ENCODE measurements at places on chromosomes 1 and 21.

- DNase-seq = no peak
Observed at GRCh38 chr21:34795548-34796180, 126.9 kb downstream of the CLIC6 start.

GRCh38 chr1:113041569-113042284 is 31.3 kb upstream of the LRIG2 start:
- no peak for DNase-seq

DNA sequence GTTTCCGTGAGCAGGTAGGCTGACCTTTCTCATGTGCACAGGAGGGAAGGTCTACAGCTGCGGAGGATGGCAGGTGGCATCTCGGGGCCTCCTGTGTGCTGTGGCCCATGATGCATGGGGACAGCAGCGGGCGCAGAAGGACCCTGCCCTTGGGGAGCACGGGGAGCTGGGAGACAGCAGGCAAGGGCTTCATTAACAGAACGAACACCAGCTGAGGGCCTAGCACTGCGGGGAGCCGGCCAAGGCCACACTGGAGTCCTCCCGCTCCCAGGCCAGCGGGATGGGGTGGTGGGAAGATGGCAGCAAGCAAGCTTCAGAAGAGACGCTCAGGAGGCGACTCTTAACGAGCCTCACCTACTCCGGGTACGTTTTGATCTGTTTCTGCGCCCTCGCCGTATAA is 66.6 kb downstream of the SCCPDH start:
- no peak for DNase-seq

- no peak for DNase-seq
Observed at GRCh38 chr1:118871582-118872171, 116.5 kb downstream of the TBX15 start.

GRCh38 chr1:80258659-80259058 is 1252.1 kb upstream of the ADGRL4 start:
- no peak for DNase-seq

DNA sequence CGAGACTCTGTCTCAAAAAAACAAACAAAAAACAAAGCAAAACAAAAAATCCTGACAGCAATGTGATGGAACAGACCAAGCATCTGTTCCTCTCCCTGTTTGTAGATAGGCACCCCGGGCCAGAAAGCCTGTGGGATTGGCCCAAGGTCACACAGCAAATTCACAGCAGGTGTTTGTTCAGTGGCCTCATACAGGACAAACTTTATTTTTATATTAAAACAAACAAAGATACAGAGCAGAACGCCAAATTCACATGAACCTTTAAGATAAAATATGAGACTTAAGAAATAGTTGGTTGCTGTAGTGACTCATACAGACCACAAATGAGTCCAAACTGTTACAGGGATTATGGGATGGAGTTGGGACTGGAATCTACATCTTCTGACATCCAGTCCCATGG is 2.3 kb upstream of the CELA2A start:
- no peak for DNase-seq

GRCh38 chr21:44482581-44483287 is 27.4 kb downstream of the LRRC3 start:
- DNase-seq = no peak

DNA sequence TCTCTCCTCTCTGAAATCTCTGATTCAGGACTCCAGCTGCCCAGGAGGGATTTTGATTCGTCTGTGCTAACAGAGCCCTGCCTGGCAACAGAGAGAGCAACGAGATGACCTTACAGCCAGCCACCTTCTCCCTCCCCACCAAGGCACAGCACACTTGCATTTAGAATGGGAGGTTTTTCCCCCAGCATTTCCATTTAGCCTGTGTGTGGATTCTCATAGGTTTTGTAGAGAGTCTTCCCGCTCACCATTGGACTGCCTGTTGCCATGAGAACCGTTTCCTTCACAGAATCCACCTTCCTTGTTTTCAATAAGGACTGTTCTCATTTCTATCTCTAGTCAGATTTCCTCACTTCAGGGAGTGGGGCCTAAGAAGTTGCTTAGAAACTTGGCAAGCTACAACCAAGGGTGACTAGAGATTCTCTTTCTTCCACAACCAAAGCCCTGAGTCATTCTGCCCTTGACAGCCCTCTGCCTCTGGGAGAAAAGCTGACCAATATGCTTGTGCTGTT is 5.8 kb upstream of the IKBKE start:
- DNase-seq = no peak

- no peak for DNase-seq
Observed at GRCh38 chr1:109782514-109782913, 18.8 kb upstream of the EPS8L3 start.

GRCh38 chr21:45348591-45349327 is 56.2 kb upstream of the COL18A1 start:
- no peak for DNase-seq

DNA sequence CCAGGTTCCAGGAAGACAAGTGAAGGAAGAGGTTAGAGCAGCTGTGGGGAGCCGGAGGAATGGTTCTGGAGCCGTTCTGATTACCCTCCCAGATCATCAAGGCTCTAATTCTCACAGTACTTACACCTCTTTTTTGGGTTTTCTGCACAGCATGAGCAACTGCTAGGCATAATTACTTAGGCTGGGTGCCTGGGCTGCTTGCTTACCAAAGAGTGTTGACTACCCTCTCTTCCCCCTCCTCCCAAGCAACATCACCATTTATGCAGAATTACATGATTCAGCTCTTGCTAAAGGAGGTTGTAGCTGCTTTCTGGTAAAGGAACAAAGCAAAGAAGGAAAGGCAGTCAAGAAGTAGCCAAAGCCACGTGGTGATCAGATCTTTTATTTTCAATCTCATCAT is 397.2 kb downstream of the KCNH1 start:
- no peak for DNase-seq

DNA sequence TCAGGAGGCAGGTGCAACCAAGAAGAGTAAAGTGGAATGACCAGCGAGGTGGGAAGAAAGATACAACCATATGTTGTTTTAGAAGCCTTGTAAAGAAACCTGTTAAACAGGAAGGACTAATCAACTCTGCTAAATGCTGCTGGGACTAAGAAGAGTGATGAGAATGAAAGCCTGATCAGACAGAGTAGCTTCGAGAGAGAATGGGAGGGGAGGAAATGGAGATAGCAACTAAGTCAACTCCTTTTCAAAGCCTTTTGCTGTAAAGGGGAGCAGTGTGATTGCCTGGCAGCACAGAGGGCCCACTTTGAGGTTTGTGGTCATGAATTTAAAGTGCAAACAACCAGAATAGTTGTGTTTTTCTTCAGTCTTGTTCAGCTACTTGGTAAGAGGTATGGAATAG is 31.4 kb downstream of the SLC30A7 start:
- DNase-seq = no peak

DNA sequence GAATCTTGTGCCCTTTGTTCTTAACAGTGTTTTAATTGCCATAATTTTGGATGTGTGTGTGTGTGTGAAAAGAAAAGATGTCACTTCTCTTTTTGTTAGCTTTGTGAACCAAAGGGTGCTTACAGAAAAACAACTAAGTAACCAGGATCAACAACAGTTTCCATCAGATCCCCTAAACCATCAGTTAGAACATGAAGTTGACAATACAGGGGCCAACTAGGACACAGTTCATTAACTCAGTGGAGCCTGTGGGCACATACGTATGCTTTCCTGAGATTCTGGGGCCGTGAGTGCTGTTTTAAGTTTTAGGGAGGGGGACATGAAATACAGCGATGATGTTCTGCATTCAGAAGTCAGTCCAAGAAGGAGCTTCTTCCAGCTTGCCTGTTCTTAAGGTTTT is 133.6 kb downstream of the TLR5 start:
- no peak for DNase-seq

DNA sequence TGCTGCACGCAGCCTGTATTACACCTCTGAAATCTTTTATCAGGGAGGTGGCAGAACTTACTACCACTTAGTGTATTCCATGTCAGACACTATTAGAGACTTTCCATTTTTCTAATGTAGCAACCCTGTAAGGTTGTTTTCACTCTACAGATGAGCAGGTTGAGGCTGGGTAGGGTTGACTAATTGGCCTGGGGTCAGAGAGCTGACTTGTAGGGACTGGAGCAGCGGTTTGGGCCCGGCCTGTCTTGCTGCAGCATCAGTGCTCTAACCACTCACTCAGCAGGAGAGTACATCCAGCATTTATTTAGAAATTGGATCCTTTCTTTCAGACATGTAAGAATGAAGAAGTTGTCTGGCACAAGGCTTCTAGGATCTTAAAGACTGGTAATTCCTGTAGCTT is 25.7 kb upstream of the NBL1 start:
- no peak for DNase-seq

GRCh38 chr1:56225964-56226815 is 353.2 kb downstream of the PLPP3 start:
- no peak for DNase-seq

- no peak for DNase-seq
Observed at GRCh38 chr1:15735304-15736037, 587 bp upstream of the SLC25A34 start.

DNA sequence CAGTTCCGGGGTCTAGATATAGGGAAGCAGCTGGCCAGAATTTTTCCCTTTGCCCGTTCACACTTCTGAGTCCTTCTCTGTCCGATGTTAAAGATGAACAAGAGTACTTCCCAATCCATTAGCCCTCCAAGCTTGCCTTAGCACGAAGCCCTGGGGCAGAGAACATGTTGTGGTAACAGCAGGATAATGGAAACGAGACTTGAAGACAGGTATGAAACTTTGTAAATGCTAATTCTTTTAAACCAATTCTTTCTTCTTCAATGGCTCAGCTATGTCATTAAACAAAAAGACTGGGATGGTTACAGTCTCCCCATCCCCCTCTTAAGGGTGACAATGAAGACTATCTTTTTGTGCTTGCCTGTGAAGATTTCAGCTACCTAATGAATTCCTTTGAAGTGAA is 218.5 kb downstream of the PLA2G4A start:
- no peak for DNase-seq

DNA sequence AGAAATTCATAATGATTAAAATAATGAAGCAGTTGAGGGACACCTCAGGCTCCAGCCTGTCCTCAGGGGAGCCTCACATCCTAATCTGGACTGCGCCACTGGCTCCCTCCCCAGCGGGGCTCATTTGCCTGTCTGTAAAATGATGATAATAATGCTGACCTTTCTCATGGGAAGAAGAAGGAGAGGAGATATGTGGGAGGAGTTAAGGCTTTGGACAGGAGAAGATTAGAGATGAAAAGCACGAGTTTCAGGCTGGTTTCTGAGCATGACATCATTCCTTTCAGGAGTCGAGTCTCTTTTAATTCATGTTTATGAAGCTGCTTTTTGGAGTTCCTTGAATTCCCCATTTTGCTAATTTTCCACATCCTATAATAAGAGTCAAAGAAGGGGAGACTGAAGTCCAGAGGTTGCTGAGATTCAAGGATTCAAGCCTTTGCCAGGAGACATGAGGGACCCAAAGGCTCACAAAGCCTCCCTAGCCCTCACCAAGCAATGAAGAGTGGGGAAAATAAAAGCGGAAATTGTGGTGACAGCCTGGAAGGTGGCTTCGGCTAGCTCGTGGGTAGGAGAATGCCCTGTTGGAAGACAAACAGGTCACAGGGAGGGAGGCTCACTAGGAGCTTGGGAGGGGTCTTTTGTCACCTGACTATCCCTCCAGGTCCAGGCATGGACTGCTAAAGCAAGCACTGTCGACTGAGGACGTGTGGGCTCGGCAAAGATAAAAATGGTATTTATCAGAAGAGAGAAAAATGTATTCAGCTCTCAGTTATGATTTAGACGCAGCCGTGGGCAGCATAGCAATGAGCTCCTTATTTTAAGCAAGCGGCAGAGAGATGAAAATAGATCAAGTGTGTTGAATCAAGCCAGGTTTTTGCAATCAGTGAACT is 27.5 kb upstream of the STMN1 start:
- DNase-seq = no peak

DNA sequence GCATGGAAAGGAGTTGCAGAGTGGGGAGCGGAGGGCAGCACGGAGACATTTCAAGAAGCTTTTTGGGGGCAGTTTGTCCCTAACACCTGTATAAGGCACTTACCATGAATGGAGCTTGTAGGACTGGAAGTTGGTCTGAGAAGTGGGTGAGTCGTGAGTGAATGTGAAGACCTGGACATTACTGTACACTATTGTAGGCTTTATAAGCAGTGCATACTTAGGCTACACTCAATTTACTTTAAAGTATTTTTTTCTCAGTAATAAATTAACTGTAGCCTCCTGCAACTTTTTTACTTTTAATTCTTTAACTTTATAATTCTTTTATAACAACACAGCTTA is 141.6 kb upstream of the ETV3 start:
- DNase-seq = no peak

DNA sequence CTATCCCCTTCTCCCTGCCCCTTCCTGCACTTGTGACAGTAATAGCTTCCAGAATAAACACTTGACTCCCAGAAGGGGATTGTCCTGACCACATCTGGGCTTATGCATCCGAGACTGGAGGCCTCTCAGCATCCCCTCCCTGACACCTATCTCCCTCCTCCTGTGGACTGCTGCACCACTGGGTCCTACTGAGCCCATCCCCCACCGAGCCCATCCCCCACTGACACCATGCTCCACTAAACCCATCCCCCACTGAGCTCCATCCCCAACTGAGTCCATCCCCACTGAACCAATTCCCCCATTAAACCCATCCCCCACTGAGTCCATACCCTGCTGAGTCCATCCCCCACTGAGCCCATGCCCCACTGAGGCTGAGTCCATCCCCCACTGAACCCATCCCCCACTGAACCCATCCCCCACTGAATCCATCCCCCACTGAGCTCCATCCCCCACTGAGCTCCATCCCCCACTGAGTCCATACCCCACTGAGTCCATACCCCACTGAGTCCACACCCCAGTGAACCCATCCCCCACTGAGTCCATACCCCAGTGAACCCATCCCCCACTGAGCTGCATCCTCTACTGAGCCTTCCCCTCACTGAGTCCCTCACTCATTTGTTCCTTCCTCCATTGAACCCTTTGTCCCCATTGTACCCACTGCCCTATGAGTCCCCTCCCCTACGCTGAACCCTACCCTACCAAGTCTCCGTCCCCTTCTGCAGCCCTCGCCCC is 5.6 kb downstream of the PDZK1IP1 start:
- no peak for DNase-seq

DNA sequence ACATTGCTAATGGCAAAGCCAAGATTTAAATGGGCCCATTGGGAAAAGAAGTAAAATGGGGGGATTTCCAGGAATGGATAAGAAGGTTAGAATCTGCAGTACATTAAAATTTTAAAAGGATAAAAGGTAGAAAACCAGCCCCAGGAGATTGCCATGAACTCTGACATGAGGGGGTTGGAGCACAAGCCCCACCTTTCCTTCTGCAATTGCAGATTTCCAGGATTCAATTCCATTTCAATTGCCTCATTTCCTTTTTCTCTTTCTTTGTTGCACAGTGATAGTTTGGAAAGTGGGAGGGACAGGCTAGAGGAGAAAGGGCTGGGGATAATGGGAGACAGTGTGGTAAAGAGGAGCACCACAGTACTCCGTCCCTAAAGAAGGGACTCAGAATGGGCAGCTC is 238.5 kb upstream of the RAB4A start:
- no peak for DNase-seq

GRCh38 chr1:91092503-91092902 is 70.7 kb upstream of the ZNF644 start:
- DNase-seq = no peak

GRCh38 chr1:207781312-207781711 is 29.5 kb downstream of the CD46 start:
- DNase-seq = no peak

GRCh38 chr1:6572653-6573383 is 7.0 kb upstream of the ZBTB48 start:
- no peak for DNase-seq

GRCh38 chr21:34536820-34537219 is 24.8 kb upstream of the KCNE1 start:
- DNase-seq = no peak

All from activated CD8-positive, alpha-beta memory T cell treated with anti-CD3 and anti-CD28 coated beads for 48 hours (primary cell).